LHCN-M2 (cell line): ENCODE measurements at places on chromosomes 6 and 20.

DNA sequence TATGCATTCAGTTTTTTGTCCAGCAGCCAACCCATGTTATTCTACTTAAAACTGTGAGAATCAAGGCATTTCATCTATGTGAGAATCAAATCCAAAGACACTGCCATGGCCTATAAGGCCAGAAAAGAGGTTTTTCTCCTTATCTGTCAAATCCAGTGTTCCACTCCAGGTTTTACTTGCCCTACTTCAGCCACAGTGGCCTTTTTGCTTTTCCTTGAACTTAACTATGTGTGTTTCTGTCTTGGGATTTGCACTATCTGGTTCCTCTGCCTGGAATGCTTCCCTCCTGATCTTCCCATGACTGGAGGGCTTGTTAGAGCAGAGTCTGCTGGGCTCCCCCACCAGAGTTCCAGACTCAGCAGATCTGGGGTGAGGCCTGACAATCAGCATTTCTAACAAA, 113.1 kb upstream of the DOK5 start:
- peak; percentile 3 for DNase-seq

DNA sequence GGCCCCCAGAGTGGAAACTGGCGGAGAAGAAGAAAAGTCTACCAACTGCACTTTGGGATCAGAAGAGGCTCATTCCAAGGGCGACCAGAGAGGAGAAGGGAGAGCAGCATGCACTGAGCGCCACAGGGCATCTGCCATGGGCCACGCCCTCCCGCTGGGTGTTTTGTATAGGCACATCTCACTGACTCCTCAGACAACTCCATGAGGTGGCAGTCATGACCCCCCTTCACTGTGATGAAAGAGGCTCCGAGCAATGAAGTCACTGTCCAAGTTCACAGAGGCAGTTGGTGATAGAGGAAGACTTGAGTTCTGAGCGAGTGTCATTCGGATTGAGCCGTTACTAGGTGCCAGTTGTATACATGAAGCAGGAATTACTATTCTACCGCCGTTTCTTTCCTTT, 15.4 kb downstream of the BPIFB1 start:
- no peak for DNase-seq

DNA sequence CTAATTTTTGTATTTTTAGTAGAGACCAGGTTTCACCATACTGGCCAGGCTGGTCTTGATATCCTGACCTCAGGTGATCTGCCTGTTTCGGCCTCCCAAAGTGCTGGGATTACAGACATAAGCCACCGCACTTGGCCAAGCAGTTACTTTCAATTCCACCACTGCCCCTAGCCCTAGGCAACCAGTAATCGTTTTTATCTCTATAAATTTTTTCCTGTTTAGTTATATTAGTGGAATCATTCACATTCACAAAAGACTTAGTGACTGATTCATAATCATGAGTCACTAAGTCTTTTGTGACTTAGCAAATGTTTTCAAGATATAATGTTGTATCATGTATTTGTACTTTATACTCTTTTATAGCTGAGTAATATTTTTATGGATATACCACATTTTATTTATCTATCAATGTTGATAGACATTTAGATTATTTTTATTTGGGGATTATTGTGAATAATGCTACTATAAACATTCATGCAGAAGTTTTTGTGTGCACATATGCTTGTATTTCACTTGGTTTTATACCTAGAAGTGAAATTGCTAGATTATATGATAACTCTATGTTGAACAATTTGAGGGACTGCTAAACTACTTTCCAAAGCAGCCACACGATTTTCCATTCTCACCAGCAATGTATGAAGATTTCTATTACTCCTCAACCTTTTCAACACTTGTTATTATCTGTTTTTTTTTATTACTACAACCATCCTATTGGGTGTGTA, 421.4 kb upstream of the ID4 start:
- DNase-seq, result no peak

DNA sequence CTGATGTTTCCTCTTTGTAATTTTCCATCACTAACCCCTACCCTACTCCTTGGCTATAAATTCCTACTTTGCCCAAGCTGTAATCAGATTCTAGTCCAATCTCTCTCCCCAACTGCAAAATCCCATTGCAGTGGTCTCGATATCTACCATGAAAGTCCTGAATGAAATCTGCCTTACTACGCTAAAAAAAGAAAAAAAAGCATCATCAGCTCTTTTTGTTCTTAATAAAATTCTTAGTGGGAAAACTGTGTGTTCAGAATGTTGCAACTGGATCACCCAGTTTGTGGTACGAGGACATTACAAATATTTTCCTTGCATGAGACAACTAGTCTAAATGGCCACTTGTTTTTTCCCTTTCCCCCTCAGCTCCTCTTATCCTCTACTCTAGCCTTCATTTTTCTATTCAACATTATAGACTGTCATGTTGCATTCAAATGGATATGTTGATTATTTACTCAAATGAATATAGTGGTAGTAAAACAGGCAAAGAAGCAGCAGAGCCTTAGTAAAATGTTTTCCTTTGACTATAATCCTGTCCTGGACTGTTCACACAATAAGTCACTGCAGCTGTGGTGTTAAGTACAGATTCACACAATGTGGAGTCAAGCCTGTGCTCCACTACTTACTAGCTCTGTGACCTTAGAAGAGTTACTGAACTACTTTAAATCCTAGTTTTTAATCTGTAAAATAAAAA, 527.1 kb upstream of the MARCKS start:
- DNase-seq, result no peak

- no peak for DNase-seq
Measured at GRCh38 chr6:122077603-122078002, 321.8 kb upstream of the HSF2 start.

- no peak for DNase-seq
Measured at GRCh38 chr6:107819964-107820337, 4.2 kb downstream of the SCML4 start.

DNA sequence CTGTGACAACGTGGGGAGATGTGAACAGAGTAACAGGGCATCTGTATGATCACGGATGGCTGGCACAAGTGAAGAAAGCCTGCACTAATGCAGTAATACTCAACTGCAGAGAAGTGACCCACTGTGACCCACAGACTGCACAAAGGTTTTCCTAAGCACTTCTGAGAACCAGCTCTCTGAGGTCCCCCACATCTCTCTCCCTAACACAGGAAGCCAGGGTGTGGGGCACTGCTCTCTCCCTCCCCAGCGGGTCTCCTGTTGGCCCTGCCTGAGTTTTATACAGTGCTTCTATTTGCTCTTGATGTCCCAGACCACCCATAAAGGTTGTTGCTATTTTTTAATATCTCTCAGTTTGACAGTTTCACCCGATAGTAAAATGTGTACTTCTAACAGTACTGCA, 11.3 kb downstream of the APMAP start:
- no peak for DNase-seq

GRCh38 chr6:27986928-27987725, 30.1 kb downstream of the OR2B6 start:
- peak; percentile 46 for DNase-seq

DNA sequence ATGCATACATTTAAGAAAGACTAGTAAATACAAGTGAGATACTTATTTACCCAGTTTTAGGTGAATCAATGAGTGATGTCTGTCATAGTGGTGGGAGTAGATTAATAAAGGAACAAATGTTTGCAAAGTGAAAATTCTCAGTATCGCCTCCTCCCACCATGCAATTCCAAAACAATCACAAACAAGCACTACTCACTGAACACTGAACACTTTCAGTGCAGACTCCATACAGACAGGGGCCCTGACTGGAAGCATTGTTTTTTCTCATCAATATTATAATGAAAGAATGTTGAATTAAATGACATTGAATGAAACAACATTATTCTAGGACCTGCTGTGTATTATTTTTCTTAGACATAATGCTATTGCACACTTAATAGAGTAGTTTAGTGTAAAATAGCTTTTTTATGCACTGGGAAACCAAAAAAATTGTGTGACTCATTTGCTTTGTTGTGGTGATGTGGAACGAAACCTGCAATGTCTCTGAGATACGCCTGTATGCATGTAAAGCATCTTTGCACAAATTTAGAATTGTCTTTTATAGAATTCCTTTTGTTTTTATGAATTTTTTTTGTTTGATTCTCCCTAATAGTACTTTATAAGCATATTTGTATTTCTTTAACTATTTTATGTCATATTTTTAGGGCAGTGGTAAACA, 317.5 kb downstream of the UTRN start:
- no peak for DNase-seq

GRCh38 chr6:108650781-108651180, 90.1 kb downstream of the FOXO3 start:
- DNase-seq, result peak; percentile 76

- peak; percentile 54 for DNase-seq
Measured at GRCh38 chr20:15836634-15837033, 736.6 kb downstream of the KIF16B start.

- DNase-seq, result peak; percentile 86
Measured at GRCh38 chr20:41249411-41250281, 67.9 kb downstream of the ZHX3 start.

DNA sequence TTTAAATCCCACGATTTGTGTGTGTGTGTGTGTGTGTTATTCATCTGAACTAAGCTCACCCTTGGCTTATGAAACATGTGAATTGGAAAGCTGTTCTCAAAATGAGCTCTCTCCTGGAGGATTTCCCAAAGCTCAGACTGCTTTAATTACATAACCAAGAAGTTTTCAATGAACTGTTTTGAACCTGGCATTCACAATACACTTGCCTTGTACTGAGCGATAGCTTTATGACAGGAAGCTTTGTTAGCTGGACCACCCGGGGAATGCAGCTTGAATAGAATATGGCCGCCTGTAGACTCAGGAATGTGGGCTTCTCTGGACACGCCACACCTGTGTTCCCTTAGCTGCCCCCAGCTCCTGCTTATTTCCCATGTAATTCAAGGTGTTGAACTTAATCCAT, 71.4 kb upstream of the PREP start:
- DNase-seq, result no peak

DNA sequence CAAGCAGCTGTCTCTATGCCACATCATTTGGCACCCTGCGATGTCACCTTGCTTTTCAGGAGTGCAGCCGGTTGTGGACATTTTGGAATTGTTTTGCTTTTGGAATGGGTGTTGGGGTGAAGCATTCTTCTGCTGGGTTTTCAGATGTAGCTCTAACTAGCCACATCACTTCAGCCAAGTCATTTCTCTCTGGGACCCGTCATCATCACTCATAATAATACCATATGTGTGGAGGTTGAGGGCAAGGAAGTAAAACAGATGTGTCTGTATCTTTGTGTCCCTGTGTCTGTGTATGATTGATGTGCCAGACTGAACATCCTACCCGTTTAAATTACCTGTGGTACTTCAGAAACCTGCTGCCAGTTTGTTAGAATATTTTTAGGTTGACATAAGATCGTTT, 49.5 kb upstream of the TULP4 start:
- no peak for DNase-seq

DNA sequence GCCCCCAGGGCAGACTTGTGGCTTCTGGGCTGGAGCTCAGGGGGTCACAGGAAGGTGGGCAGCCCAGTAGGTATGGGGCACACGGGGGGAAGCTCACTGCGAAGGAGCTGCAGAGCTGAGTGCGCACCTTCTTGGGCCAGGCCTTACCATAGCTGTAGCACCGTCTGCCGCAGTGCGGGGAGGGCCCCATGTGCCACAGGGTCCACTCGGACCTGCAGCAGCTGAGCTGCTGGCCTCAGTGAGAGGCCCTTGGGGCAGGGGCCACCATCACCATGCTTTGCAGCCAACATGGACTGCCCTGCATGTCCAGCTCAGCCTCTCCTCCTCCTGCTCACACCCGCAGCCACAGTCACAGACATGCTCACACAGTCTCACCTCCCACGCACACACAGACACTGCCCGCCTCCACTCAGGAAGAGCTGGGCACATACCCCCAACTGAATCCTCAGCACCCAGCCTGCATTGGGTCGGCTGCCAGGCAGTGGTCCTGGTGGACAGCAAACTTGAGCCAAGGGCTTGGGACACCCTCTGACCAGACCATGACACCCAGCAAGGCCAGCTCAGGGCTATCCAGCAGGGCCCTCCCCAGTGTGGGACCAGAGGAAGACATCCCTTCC, 35.3 kb downstream of the YTHDF1 start:
- DNase-seq, result no peak

DNA sequence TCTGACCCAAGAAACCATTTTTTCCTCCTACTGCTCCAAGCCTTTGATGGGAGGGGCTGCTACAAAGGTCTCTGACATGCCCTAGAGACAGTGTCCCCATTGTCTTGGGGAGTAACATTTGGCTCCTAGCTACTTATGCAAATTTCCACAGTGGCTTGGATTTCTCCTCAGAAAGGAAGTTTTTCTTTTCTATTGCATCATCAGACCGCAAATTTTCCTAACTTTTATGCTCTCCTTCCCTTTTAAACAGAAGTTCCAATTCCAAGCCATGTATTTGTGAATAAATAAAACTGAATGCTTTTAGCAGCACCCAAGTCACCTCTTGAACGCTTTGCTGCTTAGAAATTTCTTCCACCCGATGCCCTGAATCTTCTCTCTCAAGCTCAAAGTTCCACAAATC, 51.0 kb downstream of the SLC22A2 start:
- DNase-seq, result no peak

GRCh38 chr20:41617059-41617901, 897 bp downstream of the CHD6 start:
- peak; percentile 29 for DNase-seq

DNA sequence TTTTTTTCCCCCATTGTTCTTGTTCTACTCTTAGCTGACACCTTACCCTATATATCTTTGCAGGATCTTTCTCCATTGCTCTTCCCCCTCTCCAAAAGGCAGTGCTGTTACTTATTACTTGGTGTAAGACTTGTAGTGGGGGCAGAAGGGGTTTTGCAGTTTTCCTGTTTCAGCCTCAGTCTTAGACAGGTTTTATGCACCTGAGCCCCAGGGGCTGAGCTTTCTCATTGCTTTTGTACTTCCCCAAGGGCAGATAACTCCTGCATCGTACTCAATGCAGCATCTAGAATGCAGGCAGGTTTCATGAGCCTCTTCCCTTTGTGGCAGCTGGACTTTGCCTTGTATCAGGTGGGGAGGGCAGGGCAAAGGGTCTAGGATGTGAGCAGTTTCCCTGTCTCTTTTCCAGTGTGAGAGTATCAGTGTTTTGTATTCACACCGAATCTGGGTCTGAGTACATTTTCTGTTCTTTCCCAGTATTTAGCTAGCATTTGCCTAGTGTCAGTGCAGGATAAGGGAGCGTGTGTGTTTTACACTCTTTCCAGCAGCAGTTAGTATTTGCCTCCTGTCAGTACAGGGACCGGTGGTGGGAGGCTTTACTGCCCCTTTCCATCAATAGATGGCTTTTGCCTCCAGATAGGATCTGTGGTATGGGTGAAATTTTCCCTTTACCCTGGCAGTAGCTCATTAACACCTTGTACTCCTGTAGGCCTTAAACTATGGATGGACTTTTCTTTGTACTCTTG, 19.6 kb downstream of the CYB5R4 start:
- DNase-seq, result no peak

- peak; percentile 62 for DNase-seq
Measured at GRCh38 chr20:43994486-43995100, 79.9 kb downstream of the TOX2 start.

- DNase-seq, result no peak
Measured at GRCh38 chr6:11919771-11920440, 92.2 kb upstream of the HIVEP1 start.
